Cardiac fibroblast (primary cell): ENCODE measurements at places on chromosomes 5 and 9.

- no peak for DNase-seq
Observed at GRCh38 chr5:173493846-173494245, 122.6 kb downstream of the BOD1 start.

DNA sequence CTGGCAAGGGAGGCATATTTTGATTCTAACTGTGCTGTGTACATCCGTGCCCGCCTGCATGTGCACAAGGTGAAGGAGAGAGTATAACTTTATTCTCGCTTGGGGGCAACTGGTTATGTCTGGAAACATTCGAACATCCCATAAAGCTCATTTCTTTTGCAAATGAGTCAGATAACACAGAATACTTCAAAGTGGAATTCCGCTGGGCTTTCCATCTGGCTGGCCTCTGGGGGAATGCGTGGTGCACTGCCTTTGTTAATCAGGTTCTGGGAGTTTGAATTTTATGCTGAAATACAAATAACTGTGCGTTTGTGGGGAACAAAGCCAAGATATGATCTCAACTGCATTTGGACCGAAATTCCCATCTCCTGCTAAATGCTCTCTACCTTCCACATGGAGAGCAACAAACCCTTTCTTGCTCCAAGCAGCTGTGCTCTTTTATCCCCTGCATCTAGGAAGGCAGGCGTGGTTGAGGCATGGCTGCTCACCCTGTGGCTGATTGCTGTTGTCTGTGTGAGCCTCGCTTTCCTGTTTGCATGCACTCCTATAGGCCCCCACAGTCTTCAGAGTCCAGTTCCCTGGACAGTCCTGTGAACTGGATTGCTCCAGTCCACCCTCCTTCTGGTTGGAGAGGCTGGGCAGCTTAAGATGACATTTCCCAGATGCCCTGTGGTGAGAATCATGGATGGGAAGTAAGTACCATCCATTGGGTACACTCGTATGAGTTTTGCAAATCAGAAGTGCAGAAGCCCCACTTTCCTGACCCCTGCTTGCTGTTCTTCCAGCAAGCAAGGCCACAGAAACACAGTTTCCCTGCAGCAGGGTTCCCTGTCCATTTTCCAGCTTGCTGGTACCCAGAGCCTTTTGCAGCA is 82.9 kb upstream of the ALDH1B1 start:
- peak; percentile 9 for DNase-seq

DNA sequence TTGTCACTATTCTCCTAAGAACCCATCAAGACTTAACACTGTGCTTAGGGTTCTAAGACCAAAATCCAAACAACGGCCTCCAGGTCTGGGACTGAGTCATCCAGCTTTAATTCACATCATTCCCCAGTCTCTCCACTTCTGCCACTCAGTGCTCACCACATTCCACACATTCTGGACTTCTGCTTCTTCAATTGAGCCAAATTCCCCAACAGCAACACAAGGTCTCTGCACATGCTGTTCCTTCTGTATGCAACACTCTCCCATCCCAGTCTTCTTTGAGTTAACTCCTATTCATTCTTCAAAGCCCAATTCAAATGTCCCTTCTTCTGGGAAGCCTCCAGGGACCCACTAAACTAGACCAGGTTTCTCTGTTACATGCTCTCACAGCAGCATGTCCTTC is 97.8 kb downstream of the GPR21 start:
- peak; percentile 70 for DNase-seq

- peak; percentile 95 for DNase-seq
Observed at GRCh38 chr9:87792831-87793288, 66.9 kb downstream of the CTSL start.

- no peak for DNase-seq
Observed at GRCh38 chr9:113879318-113879717, 3.2 kb downstream of the ZNF618 start.

DNA sequence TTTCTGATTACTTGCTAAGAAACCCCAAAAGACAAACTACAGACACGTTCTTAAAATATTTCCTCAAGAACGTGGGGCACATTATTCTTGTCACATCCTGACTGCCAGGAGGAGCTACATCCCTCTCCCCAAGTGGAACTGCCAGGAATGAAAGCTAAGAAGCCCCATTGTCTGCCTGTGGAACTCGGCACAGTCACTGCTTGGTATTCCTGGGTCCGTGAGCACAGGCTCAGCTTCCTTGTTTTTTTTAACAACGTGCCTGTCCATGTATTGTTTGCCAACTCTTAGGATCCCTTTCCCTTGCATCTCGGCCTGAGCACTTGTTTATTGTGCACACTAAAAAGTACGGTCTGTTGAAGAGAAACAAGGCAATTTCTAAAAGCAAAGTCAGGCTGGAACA is 47.0 kb upstream of the SELENOP start:
- DNase-seq: no peak

- no peak for DNase-seq
Observed at GRCh38 chr9:114529285-114529684, 24.0 kb upstream of the WHRN start.

DNA sequence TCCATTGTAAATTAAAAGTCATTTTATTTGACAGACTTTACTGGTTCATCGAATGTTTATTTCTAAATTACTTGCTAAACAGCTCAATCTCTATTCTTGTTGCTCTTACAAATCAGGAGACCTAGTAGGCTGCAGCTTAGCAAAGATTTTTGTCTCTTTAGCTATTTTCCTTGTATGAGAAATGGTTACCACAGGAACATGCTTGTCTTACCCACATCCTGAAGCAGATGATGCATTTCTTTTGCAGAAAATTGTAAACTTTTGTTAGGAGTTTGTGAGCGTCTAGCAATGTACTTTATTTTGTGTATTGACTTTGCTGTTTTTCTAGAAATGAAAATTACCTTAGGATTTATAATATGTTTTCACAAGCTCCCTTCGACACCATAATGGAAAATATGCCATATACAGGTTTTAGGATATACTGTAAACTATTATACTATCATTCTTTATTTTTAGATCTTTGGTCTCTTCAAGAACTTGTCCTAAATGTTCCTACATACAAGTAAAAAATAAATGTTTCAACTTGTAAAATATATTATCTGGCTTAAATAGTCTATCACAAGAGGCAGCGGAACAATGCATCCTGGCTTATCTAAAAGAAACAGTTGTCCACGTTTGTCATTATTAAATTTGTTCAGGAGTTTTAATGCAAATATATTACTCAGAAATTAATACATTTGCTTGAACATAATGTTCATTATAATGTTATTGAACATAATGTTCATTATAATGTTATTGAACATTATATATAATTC is 54.1 kb downstream of the SPEF2 start:
- no peak for DNase-seq

DNA sequence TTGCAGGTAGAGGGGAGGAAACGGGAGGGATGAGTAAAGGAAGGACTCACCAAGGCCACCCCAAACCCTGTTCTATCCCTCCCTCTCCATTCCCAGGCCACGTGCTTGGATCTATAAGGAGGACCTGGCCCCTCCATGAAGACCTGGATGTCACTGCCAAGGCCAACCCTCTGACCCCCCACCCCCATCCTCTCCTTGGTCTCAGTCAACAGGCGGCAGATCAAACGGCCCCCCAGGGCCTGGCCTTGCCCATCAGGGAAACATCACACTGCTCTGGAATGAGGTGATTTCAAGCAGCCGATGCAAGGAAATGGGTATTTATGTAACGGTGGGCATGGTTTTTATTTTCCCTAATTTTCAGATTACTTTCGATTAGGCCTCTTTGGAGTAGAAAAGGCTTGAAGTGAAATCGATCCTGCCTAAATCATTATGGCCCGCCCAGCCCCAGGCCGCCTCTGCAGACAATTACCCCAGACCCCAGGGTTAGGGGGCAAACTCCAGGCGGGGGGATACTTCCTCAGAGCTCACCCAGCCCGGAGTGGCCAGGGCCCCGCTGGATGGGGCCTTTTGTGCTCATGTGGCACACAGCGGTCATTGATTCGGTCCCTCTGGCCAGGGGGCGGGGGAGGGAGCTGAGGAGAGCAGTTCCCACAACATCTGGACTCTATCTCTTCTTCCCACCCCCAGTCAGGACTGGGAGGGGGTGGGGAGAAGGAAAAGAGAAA is 125.3 kb downstream of the PHF2 start:
- no peak for DNase-seq

DNA sequence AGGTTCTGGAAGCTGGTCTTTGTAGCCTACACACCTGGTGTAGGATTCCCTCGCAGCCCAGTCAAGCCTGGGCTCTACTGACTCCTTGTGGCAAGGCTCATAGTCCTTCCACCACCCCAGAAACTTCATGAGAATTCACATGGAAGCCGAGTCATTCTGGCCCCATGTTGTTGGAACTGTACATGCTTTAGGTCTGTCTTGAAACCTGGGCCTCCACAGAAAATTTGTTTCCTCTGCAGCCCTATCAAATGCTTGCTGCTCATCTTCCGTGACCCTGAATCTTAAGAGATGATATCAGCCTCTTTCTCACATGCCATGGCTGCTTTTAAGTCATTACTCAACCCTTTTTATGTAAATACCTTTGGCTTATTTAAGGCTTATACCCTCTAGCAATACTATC is 113.4 kb upstream of the GRHPR start:
- DNase-seq: peak; percentile 40

- no peak for DNase-seq
Observed at GRCh38 chr5:61689153-61689846, 357.2 kb downstream of the ZSWIM6 start.

GRCh38 chr5:167653645-167654106 is 637.8 kb upstream of the WWC1 start:
- peak; percentile 69 for DNase-seq

DNA sequence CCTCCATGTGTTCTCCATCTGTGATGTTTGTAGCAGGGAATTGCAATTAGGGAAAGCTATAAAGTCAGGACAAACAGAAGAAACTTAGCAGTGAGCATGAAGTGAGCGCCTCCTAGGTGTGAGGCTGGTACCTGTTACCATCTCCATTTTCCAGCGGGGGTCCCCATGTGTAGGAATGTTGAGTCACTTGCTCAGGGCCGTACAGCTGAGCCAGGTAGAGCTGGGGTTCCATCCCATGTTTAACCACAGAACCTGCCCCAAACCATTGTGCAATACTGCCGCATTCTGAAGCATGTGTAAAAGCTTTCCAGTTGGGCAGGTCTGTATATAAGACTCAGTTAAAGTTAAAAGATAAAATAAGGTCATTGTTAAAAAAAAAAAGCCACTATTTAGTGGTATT is 62.7 kb downstream of the NDFIP1 start:
- no peak for DNase-seq

- DNase-seq: no peak
Observed at GRCh38 chr5:132776938-132777208, 166 bp downstream of the SEPTIN8 start.

- peak; percentile 3 for DNase-seq
Observed at GRCh38 chr9:1490341-1491232, 440.4 kb downstream of the DMRT2 start.

DNA sequence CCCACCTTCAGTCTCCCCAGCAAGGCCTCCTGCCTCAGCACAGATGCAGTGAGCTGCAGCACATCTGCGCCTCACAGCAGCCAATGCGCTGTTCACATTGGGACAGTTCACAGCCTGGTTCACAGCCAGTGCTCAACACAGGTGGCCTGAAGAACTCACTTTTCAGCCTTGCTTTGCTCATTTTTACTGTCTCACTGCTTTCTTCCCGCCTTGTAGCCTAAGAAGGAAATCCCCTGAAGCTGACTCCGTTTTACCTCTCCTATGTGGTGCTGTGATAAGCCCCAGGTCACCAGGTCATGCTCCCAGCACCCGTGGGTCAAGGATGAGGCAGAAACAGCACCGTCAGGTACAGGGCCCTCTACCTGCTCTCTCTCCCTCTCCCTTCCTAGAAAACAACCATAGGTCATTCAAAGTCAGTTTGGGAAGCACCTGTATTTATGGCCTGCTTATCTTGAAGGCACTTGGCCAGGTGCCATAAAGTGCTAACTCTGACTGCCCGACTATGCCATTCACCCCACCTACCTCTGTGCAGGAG is 1.1 kb downstream of the GCNT4 start:
- peak; percentile 3 for DNase-seq

GRCh38 chr9:35940458-35941407 is 17.2 kb downstream of the OR2S2 start:
- DNase-seq: no peak

DNA sequence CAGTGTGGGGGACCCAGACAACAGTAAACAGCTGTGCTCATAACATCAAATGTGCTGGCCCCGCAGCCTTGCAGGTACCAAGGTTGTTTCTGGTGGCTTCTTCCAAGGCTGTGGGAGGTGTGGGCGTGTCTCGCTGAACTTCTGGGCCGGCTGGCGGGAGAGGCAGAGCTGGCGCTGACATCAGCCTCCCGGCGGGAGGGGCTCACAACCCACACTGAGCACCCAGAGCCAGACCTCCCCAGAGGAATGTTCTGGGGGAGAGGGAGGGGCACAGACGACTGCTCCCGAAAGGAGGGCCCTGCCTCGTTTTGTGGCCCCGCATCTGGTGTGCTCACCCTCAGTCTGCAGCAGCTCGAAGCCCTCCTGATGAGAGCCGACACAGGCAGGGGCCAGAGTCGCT is 6.9 kb upstream of the SLC12A7 start:
- no peak for DNase-seq

GRCh38 chr9:76453785-76454184 is 5.2 kb upstream of the GCNT1 start:
- DNase-seq: peak; percentile 91

DNA sequence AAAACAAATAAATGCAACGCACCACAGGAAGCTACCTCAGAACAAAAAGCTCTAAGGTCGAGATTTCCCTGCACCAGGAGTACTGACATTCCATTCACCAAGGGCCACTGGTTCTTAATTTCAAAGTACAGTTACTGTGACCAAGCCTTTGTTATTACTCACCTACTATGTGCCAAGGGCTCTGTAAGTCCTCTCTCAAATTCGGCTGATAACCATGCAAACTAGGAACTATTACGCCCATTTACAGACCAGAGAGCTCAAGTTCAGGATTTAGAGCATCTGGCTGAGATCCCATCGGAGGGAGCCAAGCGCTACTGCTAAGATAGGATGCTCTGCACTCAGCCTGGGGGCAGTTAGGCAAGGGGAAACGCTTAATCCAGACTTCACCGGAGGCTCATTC is 5.6 kb downstream of the MYO10 start:
- no peak for DNase-seq

- DNase-seq: no peak
Observed at GRCh38 chr5:151250346-151251000, 2.5 kb upstream of the GM2A start.

- no peak for DNase-seq
Observed at GRCh38 chr9:100268271-100268670, 84.5 kb downstream of the TEX10 start.

- no peak for DNase-seq
Observed at GRCh38 chr5:151611127-151611775, 20.1 kb upstream of the FAT2 start.

- no peak for DNase-seq
Observed at GRCh38 chr5:15610216-15610615, 110.2 kb downstream of the FBXL7 start.

DNA sequence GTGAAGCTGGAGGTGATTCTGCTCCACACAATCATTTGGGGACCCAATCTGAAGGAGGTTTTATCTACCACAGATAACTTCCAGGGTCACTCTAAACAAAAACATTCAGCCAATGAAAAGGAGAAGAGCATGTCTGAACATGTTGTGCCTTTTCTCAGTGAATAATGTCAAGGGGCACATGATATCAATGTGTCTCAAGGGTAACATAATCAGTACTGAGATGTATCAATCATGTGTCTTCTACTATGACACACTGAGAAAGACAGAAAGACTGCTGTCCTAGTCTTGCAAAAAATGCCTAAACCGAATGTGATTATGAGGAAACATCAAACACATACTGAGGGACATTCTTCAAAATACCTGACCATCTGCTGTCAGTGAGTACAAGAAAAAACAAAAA is 25.4 kb upstream of the RASA1 start:
- DNase-seq: no peak
